Omental fat pad (tissue), 4 donors: ENCODE measurements at places on chromosomes 13 and 19.

- DNase-seq: no peak
Observed at GRCh38 chr19:12779162-12779993, 4.0 kb upstream of the HOOK2 start.

DNA sequence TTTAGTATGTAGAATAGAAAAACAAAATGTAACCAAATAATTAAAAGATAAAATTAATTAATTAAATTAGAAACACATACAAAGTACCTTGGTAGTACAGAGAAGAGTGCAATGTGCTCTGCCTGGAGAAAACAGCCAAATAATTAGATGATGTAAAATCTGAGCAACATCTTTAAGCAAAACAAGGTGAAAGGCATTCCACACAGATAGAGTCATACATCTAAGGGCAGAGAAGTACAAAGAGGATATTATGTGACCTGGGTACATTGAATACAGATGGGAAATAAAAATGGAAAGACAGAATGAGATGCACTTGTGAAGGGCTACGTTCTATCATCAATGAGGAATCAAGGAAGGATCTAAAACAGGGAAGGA, 25.2 kb upstream of the FNDC3A start:
- DNase-seq: no peak

GRCh38 chr13:33694546-33694945, 123.4 kb upstream of the RFC3 start:
- DNase-seq: no peak

DNA sequence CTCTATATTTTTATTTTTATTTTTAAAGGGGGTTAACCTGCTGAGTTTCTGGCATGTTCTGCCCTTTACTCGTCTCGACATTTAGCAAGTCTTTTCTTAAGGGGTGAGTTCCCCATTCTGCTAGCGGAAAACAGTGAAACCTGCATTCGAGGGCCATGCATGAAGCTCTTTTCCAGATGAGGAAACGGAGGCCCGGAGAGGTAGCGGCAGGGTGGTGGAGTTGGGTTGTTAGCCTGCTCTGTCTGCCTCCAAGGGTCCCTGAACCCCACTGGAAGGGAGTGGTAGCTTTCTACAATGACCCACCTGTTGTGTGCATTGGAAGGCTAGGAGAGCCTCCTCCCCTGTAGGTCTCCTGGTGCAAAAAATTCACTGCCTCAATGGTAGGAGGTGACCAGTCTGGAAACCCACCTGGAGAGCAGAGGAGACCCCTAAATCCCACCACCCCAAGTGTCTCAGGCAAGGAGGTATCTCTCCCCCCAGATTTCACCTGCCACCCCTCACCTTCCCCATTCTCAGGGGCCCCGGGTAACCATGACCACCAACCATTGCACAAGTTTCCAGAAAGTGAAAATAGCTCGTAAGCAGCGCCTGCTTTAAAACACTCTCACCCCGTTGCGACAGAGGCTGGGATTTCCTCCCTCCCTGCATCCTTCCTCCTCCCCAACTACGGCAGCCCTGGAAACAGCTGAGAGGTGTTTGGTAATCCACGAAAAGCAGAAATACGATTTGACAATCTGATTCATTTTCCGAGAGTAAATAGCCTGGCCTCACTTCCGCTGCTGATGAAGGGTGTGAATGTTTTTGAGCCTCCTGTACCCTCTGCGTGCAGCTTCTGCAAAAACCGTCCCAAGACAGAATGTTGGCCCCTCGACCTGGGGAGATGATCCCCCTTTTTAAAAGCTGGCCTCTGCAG, 3.5 kb downstream of the KLF2 start:
- peak; percentile 66 for DNase-seq

DNA sequence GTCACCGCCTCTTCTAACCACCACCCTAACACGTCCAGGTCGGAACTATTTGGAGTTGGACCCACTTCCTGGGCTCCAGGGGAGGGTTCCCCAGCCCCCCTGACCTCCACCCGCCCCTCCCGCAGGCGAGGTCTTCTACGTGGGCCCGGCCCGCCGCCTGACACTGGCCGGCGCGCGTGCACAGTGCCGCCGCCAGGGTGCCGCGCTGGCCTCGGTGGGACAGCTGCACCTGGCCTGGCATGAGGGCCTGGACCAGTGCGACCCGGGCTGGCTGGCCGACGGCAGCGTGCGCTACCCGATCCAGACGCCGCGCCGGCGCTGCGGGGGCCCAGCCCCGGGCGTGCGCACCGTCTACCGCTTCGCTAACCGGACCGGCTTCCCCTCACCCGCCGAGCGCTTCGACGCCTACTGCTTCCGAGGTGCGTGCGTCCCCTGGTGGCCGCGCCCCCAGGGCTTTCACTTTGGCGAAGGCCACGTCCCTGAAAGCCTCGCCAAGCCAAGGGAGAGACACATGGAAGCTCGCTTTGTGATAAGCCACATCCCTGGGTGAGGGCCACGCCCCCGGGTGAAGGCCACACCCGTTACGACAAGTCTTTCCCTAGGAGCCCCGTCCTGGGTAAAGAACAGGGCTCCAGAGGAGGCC, 13.2 kb downstream of the NCAN start:
- no peak for DNase-seq

DNA sequence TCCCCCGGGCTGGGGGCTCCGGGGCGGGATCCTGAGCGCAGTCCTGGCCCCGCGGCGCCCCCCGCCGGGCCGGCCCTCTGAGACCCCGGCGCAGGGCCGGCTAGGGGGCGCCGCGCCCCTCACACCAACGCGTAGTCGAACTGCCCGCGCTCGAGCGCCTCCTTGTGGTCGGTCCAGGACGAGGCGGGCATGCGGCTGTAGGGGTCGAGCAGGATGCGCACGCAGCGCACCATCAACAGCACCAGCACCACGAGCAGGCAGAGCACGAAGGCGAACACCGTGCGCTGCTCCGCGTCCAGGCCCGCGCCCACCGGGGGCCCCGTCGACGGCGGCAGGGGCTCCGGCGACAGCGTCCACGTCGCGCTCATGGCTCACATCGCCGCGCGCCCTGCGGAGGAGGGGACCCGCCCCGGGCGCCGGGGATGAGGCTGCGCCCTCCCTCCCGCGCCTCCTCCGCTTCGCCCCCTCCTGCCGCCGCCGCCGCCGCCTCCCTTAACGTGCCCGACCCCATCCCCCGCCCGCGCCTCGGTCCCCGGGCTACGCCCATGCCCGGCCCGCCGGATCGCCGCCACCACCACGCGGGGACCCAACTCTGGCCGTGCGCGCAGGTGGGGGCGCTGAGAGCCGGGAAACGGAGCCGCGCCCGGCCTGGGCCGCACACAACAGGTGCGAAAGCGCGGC, 624 bp downstream of the CTXN1 start:
- peak; percentile 82 for DNase-seq

DNA sequence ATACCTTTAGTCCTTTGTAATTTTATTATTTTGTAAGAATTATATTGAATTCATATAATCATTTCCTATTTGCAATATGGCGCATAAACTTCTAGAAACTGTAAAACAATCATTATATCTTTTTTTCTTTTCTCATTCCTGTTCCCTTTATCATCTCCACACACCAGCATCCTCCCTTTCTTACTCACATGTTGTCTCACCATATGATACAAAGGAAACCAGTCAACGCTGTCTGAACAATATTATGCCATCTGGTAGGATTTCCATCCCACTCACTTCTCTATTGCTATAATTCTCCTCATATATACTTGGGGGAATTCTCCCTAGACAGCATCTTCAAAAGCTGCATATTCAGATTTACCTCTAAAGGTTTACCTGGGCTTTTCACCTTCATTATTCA, 389.8 kb downstream of the NDFIP2 start:
- no peak for DNase-seq

- DNase-seq: no peak
Observed at GRCh38 chr19:3274942-3275582, 50.6 kb downstream of the CELF5 start.

- DNase-seq: no peak
Observed at GRCh38 chr13:40187841-40188591, 478.4 kb downstream of the FOXO1 start.

- DNase-seq: peak; percentile 48
Observed at GRCh38 chr19:9586764-9587163, 2.5 kb upstream of the ZNF121 start.

DNA sequence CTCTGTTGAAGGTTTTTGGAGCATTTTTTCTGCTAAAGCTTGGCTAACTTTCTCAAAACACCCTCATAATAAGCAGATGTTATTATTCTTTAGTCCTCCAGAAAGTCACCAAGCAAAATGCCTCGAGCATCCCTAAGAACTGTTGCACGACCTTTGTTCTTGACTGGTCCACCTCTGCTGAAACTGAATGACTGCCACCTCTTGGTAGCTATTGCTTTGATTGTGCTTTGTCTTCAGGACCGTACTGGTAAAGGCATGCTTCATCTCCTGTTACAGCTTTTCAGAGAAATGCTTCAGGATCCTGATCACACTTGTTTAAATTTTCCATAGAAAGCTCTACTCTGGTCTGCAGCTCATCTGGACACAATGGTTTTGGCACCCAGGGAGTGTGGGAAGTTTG, 254.8 kb downstream of the DCT start:
- no peak for DNase-seq

GRCh38 chr13:43166644-43167457, 143.5 kb downstream of the DNAJC15 start:
- DNase-seq: no peak

DNA sequence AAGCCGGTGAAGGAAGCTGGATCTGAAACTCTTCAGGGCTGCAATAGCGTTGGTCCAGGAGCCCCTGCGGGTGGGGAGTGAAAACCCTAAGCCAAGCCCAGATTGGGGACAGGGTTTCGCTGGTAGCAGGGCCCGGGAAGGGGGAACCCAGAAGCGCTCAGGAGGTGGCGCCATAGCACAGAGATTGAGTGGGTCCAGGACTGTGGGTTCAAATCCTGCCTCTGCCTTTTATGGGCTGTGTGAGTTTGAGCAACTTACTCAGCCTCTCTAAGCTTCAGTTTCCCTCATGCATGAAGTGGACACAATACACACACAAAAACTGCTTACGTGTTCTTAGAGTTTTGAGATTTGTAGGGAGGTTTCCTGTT, 8.3 kb upstream of the SYCN start:
- no peak for DNase-seq

DNA sequence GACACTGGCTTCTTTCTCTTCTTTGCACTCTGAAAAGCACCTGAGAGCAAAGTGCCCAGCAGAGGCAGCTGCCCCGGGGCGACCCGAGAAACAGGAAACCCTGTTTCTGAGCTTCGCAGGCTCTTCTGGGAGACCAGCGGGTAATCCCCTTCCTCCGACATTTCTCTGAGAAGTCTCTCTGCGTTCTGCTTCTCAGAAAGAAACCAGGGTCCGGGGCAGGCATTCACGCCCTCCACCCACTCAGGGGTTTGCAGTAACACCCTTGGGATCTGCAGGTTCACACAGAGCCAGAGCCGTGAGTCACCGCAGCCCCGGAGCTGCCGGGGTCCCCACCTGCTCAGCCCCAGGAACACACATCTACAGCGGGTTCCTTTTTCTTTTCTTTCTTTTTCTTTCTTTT, 86.0 kb downstream of the GADD45B start:
- DNase-seq: no peak

- DNase-seq: no peak
Observed at GRCh38 chr19:9431475-9431874, 3.9 kb downstream of the ZNF266 start.

- DNase-seq: no peak
Observed at GRCh38 chr13:110062777-110063442, 244.0 kb downstream of the COL4A1 start.

DNA sequence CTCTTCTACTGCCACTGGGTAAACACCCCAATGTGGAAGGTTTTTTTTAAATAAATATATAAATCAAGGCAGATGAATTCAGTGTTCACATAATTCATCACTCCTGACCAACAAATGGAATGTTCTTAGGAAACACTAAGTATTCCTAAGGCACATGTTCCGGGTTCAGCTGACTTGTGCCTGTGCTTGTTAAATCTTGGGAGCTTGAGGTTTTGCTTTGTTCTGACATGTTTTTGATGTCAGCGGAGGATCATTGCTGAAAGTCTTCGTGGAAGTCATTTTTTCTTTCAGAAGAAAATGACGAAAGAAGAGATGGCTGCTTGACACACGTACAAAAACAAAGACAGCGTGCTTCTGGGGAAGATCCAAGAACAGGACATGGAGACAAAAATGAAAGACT, 185.8 kb downstream of the MZT1 start:
- no peak for DNase-seq

- no peak for DNase-seq
Observed at GRCh38 chr13:49210114-49210513, 10.0 kb upstream of the MLNR start.

GRCh38 chr19:18155095-18156087, 2.4 kb downstream of the PIK3R2 start:
- no peak for DNase-seq

GRCh38 chr13:43831088-43831487, 44.3 kb upstream of the ENOX1 start:
- DNase-seq: no peak

GRCh38 chr13:107276936-107277335, 709.0 kb upstream of the ARGLU1 start:
- DNase-seq: no peak

- DNase-seq: no peak
Observed at GRCh38 chr13:43783820-43784219, 3.0 kb downstream of the ENOX1 start.

DNA sequence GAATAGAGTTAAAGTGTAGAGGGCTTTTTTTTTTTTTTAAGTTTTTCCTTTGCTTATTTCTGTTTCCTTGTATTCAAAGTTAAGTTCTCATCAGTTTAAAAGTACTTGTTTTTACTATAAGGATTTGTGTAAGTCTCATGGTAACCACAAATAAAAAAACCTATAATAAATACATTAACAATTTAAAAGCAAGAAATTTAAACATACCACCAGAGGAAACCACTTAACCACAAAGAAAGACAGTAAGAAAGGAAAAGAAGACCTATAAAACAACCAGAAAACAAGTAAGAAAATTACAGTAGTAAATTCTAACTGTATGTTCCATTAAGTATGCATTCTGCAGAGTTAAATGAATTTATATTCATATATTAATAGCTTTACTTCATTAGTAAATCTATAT, 999.1 kb upstream of the ATXN8OS start:
- no peak for DNase-seq

DNA sequence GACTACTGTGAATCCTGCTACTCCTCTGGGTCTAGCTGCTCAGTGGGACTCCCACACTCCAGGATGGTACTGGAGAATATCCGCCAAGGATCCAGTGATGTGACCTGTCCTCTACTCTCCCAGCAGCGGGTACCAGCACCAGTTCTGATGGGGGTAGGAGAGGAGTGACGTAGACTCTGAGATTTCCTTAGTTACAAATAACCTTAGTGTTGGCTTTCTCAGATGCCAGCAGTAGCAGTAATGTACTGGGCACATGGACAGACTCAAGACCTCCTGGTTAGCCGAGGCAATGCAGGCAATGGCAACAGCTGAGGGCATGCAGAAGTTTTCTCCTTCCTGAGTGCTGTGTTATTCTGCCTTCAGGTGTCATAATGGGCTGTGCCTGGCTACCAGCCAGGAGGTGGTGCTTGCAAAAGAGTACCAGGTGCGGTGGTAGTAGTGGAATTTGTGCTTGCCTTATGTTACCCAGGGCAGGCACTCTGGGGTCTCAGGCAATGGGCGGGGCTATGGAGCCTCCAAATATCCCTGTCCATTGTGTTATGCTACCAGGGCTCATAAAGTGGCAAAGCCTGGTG, 105.3 kb upstream of the KLF5 start:
- DNase-seq: no peak
